ENCODE measurements at places on chromosomes 16 and 17. TPM values are rescaled to one million over a fixed set of nuclear protein-coding genes. Genes with fewer than 3 reads are reported as not detected.

DNA sequence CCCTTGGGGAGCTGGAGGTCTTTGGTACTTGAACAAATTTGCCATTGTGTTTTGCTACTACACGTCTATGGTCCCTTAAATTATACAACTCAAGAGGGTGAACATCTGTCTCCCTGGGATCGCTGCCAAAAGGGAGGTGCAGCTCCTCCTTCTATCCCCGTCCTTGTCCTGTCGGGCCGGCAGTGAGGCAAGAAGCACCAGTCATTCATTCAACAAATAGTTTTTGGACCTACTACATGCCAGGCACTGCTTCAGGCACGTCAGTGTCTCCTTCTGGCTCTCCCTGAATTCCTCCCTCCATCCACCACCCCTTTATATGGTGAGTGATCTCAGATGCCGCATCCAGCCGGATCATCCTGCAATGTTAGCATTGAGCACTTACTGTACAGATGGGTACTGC is 2.2 kb upstream of the RPL38 start:
- no peak for DNase-seq

CDH15 gene
- total RNA-seq: not detected

DNA sequence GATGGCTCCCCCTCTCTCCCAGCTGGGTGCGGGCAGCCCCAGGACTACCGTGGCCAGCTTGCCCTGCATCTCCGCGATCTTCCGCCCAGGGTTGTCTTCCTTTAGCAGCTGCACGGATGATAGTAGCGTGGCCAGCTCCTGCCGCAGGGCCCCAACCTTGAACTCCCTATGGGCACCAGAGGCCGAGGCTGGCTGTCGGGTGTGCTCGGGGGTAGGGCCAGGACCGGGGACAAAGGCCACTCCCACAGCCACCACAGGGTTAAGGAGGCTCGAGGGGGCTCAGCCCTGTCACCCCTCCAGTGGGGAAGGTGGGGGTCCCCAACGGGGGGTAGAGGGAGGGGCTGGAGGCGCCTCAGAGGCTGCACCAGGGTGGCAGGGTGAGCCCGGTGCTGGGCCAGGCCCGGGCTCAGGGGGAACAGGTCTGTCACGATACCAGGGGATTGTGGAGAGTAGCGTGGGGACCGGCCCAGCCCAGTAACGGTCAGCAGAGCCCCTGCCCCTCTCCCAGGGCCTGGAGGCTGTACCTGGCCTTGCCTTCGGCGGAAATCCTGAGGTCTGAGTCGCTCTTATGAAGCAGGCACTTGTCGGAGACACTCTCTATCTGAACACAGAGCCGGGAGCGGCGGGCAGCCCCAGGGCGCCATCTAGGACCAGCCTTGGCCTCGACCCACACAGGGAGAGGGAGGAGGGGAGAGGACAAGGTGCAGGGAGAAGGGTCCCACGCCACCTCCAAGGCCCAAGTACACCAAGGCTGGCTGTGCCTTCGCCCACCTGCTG is 5.2 kb downstream of the PERCC1 start:
- no peak for DNase-seq

RASD1 gene
- total RNA-seq: 2.9 TPM

DNA sequence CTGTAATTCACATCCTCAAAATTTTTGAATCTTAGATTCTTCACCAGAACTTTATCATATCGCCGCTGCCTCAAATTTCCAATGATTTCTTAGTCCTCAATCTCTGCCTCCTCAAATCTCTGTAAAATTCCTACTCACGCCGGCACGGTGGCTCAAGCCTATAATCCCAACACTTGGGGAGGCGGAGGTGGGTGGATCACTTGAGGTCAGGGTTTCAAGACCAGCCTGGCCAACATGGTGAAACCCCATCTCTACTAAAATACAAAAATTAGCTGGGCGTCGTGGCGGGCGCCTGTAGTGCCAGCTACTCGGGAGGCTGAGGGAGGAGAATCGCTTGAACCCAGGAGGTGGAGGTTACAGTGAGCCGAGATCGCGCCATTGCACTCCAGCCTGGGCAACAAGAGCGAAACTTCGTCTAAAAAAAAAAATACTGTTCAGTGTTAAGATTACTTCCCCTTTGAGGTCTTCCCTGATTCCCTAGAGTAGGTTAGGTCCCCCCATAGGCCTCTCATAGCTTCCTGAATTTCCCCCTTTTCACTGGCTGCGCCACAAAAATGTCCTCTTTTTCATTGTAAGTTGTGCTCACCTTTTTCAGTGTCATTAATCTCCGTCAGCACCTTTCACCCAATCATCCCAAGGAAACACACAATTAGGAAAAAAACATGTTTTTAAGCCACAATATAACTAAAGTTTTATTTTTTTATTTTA is 919 bp upstream of the CBX1 start:
- no peak for DNase-seq

- DNase-seq: no peak
Observed at GRCh38 chr17:35212668-35213067, 18.5 kb upstream of the SLC35G3 start.

PPP1R27 gene
- total RNA-seq: not detected

KRT34 gene
- total RNA-seq: 0.35 TPM

DNA sequence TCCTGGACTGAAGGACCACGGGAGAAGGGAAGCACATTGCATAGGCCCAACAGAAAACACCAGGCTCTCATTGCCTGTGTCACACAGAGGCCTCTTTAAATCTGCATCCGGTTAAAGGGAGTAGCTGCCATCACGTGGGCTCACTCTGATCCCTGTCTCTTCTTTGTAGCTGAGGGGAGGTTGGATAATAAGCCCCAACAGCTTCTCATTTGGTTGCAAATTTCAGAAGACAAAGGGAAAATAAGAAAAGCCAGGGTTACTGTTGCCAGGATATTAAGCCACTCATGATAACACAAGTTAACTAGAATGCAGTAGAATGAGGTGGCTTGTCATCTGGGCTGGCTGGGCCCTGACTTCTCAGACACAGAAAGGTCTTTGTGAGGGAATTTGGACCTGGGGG is 325.1 kb upstream of the ERCC4 start:
- DNase-seq: no peak

- DNase-seq: no peak
Observed at GRCh38 chr17:13129356-13129755, 111.5 kb upstream of the ELAC2 start.

DNA sequence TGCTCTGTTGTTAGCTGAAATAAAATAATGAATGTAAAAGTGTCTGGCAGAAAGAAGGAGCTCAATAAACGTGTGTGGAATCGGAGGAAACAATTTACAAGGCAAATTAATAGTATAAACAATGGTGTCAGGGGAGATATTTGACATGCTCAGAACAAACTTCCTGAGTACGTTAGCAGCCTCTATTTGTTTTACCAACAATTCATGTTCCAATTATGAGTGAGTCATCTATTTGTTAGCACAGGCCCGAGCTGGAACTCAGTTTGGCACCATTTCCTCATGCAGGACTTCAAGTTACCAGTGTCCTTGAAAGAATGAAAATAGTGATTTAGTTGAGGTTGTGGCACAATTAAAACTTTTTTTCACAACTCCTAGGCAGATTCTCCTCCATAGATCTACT is 9.1 kb downstream of the ASIC2 start:
- DNase-seq: peak; percentile 63

DNA sequence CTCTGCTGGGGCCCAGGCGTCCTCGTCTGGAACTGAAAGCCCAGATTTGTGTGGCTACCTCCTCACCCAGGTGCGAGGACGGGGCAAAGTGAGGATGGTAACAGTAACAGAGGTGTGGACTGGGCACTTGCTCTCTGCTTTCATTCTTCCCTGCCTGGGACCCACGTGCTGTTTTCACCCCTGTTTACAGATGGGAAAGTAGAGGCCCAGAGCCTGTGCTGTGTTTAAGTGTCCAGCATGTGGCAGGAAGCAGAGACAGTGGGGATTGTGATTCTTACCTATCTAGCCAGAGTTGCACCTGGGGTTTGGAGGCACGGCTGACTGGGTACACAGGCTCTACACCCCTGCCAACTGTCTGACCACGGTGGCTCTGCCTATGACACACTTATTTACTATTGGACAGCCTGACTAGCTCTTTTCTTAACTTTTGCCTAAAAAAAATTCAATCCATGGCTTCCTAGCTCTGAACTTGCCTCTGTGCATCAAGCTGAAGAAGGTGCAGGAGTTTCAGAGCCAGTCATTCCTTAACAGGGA is 155.4 kb downstream of the CLEC16A start:
- DNase-seq: no peak

GRCh38 chr17:36627101-36627500 is 25.7 kb downstream of the MRM1 start:
- no peak for DNase-seq

DNA sequence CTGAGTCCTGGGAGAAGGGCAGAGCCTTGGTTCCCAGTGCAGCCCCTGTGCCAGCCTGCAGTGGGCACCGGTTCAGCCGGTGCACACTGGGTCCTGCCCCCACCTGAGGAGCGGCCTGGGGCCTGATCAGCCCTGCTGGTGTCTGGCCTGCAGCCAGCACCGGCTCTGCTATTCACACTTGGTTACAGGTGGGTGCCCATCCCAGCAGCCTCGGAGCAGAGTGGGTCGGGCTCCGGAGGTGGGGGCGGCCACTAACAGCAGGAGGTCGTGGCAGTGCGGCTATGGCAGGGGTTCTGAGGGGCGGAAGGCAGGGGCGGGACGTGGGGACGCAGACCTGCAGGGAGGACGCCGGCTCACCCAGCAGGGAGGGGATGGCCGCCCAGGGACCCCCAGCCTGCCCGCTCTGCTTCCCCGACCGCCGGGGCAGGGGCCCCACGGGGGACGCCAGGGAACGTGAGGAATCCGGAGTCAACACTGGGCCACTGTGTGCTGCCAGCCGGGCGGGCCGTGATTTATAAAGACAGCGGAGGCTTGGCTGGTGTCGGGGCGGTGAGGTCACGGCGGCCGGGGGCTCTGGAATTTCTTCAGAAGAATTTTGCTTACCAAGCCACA is 20.3 kb downstream of the METRNL start:
- DNase-seq: no peak

GRCh38 chr17:2067608-2068024 is 12.7 kb downstream of the HIC1 start:
- no peak for DNase-seq

DNA sequence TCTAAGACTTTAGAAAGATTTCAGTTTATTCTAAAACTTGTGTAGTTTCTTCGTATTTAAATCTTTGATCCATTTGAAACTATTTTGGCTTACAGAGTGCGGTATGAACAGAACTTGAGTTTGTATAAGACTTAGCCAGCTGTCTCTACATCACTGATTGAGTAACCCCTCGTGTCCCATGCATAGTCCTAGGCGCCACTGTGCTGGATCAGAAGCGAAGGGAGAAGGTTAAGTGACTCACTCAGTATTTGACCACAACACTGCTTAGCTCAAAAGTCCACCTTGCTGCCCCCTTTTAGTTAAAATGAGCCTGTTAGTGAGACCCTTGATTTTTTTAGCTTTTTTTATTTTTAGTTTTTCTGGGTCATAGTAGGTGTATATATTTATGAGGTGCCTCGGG is 28.4 kb downstream of the CD300LB start:
- no peak for DNase-seq

- DNase-seq: no peak
Observed at GRCh38 chr17:54974759-54975158, 6.2 kb downstream of the STXBP4 start.

DNA sequence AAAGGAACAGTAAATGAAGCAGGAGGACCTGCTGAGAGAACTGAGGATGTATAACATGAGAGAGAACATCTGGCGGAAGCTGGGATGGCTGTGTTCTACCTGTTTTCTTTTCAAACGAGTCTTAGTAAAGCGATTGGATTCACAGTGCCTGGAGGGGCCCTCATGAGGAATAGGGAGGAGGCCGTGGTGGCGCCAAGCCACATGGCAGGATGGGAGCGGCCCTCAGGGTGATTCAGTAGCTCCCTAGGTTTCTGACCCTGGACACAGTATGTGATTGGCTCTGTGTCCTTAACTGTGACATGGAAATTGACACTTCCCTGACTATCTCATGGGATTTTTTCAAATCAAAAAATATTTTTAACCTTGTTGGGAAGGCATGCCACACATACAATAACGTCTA is 32.1 kb downstream of the USP43 start:
- DNase-seq: no peak

PRR11 gene
- total RNA-seq: 19.7 TPM

- DNase-seq: no peak
Observed at GRCh38 chr17:63316100-63316499, 130.0 kb downstream of the CYB561 start.

DNA sequence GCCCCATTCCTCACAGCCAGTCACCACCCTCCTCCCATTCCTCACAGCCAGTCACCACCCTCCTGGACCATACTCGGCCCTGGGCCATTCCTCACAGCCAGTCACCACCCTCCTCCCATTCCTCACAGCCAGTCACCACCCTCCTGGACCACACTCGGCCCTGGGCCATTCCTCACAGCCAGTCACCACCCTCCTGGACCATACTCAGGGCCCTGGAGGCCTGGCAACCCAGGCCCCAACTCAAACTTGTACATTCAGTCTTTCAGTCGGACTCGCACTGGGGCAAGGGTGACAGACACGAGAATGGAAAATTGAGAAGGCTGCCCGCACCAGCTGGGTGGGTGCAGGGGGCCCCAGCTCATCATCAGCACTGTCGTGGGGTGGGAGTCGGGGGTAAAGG is 30.4 kb upstream of the FOXK2 start:
- DNase-seq: no peak

DRG2 gene
- 50.1 TPM for total RNA-seq

DNA sequence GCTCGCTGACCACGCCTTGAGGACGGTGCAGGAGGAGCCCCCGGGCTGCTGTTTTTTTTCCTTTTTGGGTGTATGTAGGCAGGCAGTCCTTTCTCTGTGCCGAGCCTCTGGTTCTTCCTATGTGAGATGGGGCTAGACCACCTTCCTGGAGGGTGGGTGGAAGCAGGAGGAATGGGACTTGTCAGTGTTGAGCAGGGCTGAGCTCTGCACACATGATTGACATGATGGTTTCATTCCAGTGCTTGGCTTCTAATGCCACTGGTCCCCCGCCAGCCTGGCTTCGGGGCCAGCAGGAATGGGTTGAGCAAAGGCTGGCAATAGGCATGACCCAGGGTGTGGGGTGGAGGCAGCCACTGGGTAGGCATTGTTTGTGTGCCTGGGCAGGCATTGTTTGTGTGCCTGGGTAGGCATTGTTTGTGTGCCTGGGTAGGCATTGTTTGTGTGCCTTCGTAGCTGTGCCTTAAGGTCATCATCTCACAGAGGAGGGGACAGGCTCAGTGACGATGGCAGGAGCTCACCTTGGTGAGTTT is 14.2 kb upstream of the ADCY7 start:
- no peak for DNase-seq

TMEM238L gene
- not detected for total RNA-seq

Data from glomerular endothelial cell (primary cell).